ENCODE measurements at places on chromosomes 7 and 10.
A peak's percentile ranks its signal among the peaks of the same experiment; 100 is the strongest.

- DNase-seq, result peak; percentile 51
Measured at GRCh38 chr10:49679480-49679893, at the start of gene C10orf53. Gene C10orf53 (plus strand): TSS chr10:49679651. CDS start chr10:49679698, 47 bp downstream.

GRCh38 chr7:36161996-36162395 lies 8.9 kb downstream of the EEPD1 start:
- no peak for DNase-seq

- DNase-seq, result no peak
Measured at GRCh38 chr10:113042868-113043267, 92.8 kb downstream of the TCF7L2 start.

DNA sequence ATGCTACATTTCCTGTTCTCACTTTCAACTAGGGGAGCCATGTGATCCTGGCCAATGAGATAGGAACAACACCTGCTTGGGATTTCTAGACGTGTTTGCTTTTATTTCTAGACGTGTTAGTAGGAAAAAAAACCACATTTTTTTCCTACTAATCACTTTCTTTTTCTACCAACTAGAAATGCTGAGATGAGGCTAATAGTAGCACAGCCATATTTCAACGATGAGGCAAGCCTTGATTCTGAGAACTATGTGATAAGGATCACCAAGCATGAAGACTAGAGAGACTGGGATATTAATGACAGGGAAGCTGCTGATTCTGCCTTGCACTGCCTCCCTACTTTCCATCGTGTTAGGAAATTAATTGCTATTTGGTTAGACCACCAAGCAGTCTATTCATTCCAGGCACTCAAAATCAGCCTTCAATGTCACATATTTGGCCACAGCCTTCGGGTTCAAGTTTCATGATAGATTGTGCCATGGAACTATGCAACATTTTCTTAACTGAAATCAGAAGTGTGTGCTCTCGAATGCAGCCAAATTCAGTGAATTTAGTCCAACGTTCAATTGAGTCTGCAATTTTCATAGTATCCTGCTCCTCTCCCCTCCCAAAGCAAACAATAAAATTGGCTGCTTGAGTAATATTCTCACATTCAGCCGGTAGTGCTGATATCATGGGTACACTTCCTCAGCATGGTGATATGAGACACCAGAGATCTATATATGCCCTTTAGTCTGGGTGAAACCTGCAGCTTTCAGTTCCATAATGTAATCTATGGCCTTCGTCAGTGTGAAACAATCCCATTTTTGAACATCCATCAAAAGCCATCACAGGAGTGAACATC lies 98.1 kb downstream of the GPR37 start:
- no peak for DNase-seq

GRCh38 chr10:75294031-75294437 lies 58.3 kb upstream of the COMTD1 start:
- peak; percentile 43 for DNase-seq

DNA sequence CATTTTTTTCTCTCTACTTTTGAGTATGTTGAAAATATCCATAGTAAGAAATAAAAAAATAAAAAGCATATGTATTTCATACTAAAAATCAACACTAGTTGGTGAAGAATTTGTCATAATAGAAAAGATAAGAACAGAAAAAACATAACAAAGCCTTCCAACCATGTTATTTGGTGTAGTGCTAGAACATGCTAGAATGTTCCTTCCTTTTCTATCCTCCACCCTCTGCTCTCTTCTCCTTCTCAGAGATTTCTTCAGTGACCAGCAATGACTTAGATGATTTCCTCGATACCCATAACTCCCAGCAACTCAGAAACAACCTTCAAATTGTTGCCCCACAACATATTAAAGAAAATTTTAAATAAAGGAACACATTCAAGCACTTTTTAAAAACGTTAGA lies 2.6 kb downstream of the ZC3HAV1 start:
- no peak for DNase-seq

DNA sequence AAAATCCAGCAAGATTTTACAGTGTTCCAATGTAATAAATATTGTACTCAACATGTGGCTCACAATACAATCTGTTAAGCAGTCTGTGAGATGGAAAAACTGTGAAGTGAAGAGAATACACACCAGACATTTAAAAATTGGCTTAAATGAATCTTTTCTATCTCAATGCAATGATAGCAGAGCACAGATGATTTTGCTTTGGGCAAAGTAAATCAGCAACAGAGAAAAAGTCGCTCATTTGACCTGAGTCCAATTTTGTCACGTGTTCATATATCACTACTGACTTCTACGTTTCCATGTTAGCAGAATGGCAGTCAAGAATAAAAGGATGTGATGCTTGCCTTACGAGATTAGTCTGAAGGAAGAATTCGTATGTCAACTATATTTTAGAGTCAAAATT lies 506.7 kb downstream of the POM121L12 start:
- no peak for DNase-seq

DNA sequence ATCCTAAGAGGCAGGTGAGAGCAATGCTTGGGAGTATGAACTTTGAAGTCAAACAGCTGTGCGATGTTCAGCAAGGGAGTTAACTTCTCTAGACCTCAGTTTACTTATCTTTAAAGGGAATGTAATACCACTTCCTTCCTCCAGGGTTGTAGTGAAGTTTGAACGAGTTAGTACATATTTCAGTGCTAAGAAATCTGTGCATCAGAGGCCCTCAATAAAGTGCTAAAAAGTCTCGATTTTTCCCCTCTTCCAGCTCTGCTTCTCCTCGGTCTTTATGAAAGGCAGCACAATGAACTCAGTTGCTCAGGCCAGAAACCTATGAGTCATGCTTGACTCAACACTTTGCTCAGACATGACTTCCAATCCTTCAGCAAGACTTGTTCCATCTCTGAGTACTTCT lies 418.9 kb downstream of the MDFIC start:
- peak; percentile 25 for DNase-seq

DNA sequence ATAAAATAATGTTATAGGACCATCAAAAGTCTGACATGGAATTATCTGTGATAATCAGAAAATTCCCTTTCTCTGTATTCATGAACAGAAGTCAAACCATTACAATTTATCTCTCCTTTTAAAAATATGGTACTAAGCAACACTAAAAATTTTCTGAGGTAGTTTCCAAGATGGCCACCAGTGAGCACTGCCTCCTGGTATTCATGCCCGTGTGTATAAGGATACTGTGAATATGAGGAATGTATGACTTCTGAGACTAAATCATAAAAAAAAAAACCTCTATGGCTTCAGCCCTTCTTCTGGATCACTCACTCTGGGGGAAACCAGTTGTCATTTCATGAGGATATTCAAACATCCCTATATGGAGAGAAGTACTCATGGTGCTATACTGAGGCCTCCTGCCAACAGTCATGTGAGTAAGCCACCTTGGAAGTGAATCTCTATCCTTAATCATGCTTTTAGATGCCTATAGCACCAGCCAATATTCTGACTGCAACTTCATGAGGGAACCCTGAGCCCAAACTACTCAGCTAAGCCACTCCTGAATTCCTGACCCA lies 41.1 kb downstream of the SIRT1 start:
- peak; percentile 43 for DNase-seq

DNA sequence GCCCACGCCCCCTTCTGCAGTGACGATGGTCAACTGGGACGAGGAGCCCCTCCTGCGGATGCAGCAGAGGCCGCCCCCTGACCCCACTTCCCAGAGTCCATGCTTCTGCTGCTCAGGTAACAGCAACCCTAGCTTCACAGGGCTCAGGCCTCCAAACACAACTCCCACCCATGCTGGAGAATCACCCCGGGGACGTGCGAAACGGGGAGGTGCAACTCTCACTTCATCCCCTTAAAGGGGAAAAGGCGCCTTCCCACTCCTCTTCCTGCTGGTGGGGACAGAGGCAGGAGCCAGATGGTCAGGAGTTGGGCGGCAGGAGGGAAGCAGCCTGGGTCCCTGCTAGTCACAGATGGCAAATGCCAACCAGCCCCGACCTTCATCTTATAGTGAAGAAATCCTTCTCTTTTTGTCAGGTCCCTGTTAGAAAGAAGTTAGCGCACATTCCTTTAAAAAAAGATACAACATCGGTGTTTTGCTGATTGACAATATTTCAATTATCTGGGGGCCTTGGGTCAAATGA lies 155.4 kb downstream of the DIP2C start:
- DNase-seq, result no peak

DNA sequence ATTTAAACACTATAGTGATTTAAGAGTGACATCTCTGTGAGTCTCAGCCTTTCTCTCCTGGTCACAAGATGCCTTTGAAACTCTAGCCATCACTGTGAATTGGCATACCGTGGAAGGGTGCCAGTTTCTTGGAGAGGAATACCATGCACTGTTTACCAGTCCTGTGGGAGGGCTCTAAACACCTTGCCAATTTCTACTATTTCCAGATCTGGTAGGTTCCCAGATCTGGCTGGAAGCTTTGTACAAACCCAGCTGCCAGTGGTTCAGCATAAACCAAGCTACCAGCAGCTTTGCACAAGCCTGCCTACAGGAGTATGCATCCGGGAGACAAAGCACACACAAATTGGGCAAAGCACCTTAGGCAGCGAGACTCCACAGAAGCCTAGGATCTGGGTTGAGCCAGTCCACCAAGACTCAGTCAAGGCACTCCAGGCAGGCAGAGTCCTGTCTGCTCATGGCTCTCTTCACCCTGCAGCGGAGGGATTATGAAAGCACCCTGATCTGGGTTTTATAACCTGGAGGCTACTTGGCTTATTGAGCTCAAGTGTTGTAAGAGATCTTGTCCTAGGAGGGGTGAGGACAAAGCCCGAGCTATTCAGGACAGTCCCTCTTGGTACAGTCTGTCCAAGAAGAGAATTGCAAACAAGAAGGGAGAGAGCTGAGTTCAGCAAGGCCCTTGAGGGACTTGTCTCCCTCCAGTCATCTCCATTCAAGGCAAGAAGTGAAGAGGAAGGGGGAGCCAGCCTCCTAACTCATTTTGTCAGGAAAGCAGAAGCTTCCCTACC lies 23.6 kb downstream of the MCM10 start:
- DNase-seq, result no peak

DNA sequence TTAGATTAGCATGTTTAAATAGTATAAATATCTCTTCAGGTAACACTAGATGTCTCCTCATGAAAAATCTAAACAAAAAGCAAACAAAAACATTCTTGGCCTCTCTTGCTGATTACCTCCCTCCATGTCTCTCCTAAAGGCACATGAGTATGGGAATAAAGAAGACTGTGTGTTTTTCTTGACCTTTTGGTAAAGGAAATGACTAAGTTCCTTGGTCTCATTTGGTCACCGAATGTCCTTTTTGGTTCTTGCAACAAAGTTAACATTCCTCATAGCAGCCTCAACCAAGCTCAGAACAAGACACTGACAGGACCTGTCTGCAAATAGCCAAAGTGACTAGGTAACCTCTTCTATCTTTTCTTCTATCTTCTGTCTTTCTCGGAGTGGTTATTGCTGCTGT lies 35.5 kb downstream of the POM121L12 start:
- no peak for DNase-seq

DNA sequence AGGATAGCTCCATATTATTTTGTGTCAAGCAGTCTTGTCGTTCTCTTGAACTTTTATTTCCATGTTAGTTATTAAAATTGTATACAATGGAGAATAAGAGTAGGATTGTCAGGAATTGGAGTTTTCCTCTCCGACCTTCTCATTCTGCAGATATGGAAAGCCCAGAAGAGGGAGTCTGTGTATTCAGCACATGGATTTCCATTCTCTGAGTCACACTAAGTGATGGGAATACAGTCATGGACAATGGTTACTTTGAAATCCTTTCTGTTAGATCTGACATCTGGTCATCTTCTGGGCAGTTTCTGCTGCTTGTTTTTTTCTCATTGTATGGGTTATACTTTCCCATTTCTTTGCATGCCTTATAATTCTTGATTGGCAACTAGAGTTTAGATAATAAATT lies 5.0 kb upstream of the TASOR2 start:
- DNase-seq, result peak; percentile 57

- no peak for DNase-seq
Measured at GRCh38 chr7:24797270-24797669, 40.0 kb upstream of the GSDME start.

DNA sequence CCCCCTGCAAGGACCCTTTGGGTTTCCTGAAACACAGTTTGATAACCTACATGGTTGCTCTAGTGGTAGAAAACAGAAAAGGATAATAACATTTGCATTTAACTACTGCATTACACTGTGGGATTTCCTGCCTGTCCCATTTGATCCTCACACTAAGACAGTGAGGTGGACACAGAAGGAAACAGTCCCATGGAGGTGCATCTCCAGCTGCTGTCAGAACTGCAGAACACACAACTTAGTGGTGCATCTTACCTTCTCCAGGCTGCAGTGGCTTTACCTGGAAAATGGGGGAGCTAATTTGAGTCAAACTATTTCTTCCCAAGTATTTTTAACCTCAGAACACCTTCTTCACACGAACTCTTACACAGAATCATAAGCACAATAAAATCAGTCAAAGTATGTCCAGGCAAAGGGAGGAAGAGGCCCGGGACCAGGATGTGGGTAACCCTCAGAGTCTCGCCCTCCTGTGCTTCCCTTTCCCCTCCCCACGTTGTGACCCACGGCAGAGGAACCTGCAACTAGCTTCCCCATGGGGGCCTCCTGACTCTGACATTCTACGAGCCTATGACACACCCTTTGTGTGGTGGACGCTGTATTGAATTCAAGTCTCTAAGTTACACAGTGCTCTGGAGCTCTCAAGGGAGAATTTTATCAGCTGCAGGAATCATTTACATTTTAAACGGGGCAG lies 33.7 kb downstream of the SCRN1 start:
- no peak for DNase-seq

- DNase-seq, result no peak
Measured at GRCh38 chr10:49187044-49187484, 1.1 kb downstream of the TMEM273 start.

DNA sequence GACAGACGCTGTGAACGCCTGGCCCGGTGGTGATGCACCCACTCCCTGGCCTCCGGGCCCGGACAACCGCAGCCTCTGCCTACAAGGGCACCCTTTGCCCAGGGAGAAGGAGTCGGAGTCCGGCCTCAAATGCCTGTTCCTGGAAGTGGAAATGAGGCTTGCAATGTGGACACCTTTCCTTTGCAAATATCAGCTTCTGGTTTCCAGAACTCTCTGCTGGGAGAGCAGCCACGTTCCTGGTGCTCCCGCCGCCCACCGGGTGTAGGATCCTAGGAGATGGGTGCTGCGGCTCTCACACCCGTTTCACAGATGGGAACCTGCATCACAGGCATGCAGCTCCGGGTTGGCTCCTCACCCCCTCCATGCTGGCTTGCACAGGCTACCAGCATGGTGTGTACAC lies 2.9 kb downstream of the FOXL3 start:
- no peak for DNase-seq

GRCh38 chr10:5775685-5776084 lies 37.5 kb downstream of the GDI2 start:
- no peak for DNase-seq

DNA sequence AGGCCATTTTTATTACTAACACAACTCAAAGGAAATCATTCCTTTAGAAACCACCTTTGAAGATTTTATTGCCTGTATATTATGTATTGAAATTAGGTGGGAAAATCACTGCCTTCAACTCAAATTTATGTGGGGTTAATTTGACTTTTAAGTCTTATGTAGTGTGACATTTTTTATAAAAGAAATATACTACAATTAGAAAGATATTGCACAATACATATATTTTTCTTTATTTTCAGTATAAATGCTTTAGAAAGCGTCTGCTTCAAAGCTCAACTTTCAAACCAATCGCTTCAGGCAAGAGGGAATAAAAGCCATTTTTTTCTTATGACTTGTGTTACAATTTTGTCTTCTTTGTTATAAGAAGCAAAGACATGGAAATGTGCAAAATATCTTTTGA lies 337.4 kb upstream of the ZWINT start:
- DNase-seq, result no peak

GRCh38 chr10:47423476-47423875 lies 39.4 kb upstream of the ZNF488 start:
- no peak for DNase-seq

GRCh38 chr10:12405342-12406320 lies 56.3 kb downstream of the CAMK1D start:
- DNase-seq, result no peak

Measured in GM03348 (cell line).